Kidney (tissue), 22 donors: ENCODE measurements at places on chromosomes 3 and 15. TPM values are rescaled to one million over a fixed set of nuclear protein-coding genes. Genes with fewer than 3 reads are reported as not detected.

The TOPBP1 gene
- total RNA-seq: 15.2 TPM

The PLA2G4D gene
- not detected for total RNA-seq

The SPINT1 gene
- total RNA-seq: 114 TPM

The ARPC4 gene
- 164 TPM for total RNA-seq

GRCh38 chr15:98931004-98931403, 76.6 kb downstream of the PGPEP1L start:
- DNase-seq: no peak

- DNase-seq: no peak
Measured at GRCh38 chr3:117558681-117559080, 849.1 kb downstream of the TUSC7 start.

DNA sequence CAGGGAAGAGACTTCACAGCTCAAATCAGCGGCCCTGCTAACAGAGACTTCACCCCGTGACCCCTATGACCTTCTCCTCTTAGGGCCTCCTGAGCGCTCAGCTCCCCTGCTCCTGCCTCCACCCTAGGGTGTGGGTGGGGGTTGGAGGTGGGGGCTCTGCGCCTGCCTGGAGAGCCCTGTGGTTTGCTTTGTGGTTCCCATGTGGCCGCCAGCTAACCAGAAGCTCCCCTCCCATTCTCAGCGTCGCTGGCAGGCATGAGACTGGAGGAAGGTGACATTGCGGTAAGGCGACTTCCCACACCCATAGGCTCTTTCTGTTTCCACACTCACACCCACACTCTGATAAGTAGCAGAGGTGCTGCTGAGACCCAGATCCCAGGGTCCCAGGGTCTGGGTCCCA, 27.6 kb downstream of the XYLB start:
- no peak for DNase-seq

- DNase-seq: no peak
Measured at GRCh38 chr3:172799246-172799645, 48.7 kb downstream of the ECT2 start.

DNA sequence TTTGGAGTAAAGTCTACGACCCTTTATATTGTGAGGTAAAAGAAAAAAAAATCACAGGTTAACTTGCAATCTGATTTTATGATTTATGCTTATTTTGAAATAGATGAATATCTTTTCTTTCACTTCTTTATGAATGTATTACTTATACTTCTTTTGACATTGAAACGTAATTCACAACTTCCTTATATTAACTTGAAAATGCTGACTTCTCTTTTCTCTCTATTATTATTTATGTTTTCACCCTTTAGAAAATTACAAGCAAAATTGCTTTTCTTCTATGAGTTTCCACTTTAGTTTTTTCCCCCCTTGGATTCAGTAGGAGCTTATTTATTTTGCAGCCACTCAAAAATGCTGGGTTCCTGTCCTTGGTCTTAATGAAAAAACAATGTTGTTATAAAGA, 25.4 kb downstream of the ACP3 start:
- DNase-seq: no peak

GRCh38 chr3:40417845-40418543, 31.0 kb downstream of the ENTPD3 start:
- no peak for DNase-seq

GRCh38 chr3:64627042-64627441, 60.8 kb downstream of the ADAMTS9 start:
- no peak for DNase-seq

- no peak for DNase-seq
Measured at GRCh38 chr15:39781147-39781966, 1.3 kb downstream of the FSIP1 start.

- no peak for DNase-seq
Measured at GRCh38 chr3:151379083-151379734, 5.3 kb downstream of the P2RY12 start.

GRCh38 chr3:122215592-122216298, 32.3 kb downstream of the CASR start:
- no peak for DNase-seq
